Endodermal cell (in vitro differentiated cells): ENCODE measurements at places on chromosomes 11 and 22.

DNA sequence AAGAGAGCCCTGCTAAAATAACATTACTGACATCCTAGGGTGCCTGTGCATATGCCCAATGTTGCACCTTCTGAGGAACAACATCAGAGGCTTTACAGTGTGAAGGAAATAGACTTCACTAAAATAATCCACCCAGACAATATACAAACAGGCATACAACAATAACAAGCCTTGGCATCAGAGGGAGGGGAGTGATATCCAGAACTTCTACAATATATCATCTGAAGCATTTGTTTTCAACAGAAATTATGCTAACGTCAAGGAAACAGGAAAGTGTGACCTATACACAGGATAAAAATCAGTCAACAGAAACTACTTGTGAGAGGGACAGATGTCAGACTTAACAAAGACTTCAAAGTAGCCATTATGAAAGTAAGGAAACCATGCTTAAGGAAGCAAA lies 81.3 kb downstream of the CTNND1 start:
- no peak for DNase-seq

DNA sequence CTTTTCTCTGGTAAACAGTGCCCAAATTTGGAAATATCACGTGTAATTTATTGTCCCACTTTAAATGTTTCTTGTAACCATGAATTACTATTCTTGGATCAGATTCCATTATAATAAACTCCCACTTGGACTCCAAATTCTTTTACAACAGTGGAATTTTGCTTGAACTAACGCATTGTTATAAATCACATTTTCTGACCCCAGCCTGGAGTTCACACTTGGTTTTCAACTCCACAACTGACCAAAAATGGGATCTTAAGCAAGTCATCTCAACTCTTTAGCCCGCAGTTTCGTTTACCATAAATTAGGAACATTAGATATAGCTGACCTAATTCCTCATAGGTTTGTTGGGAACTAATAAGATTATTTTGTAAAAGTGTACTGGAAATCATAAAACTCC lies 336.8 kb upstream of the NCAM1 start:
- no peak for DNase-seq

GRCh38 chr11:13277768-13278608 lies at the start of gene BMAL1:
Gene BMAL1 (plus strand): TSS chr11:13277790. CDS start chr11:13354309, 76,519 bp downstream.
- peak; percentile 77 for DNase-seq

DNA sequence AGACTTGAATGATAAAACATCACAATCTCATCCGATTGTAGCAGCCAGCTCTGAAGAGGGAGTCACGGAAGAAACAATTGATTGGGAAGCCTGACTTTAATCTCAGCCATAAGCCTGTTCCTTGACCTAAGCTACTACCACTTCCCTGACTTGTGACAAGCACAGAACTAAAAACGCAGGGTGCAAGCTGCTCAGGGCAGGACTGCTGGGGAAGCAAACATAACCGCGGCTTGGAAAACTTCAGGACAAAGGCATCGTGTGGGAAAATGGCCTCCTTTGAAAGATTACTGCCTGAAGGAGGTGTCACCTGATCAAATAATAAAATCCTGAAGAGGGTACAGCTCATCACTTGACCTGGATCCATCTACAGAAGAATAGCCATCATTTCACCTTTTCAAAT lies 595.3 kb upstream of the CADM1 start:
- no peak for DNase-seq

GRCh38 chr11:23540101-23540561 lies 679.9 kb upstream of the CCDC179 start:
- peak; percentile 85 for DNase-seq
